ENCODE measurements at places on chromosomes 2 and 18.

- DNase-seq = no peak
Measured at GRCh38 chr2:28343184-28343942, 49.3 kb upstream of the FOSL2 start.

DNA sequence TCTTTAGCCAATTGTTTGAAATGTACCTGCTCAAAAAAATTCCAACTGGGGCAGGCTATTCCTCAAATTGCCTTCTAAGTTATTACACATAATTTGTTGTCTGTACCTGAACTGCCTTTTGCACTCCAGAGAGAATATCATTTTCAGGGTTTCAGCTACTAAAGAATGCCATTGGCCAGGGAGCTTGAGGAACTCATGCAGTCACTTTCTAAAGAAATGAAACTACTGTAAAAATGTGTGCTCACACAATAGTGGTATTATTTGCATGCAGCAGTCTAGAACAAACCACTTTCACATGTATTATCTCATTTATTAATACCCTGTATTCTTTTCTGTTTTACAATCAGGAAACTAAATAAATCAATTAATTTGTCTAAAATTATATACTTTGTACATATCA lies 152.2 kb downstream of the PID1 start:
- no peak for DNase-seq

DNA sequence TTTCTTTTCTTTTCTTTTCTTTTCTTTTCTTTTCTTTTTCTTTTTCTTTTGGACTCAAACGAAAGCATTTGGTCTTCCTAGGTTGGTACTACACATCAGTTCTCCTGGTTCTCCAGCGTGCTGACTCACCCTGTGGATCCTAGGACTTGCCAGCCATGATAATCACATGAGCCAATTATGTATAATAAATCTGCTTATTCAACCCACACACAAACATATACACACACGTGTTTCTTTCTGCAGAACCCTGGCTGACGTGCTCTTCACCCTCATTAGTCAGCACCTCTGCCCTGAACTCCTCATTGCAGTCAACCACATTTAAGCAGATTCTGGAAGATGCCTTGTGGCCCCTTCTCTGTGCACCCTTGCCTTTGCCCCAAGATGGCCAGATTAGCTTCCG lies 162.4 kb upstream of the MYT1L start:
- DNase-seq = no peak

DNA sequence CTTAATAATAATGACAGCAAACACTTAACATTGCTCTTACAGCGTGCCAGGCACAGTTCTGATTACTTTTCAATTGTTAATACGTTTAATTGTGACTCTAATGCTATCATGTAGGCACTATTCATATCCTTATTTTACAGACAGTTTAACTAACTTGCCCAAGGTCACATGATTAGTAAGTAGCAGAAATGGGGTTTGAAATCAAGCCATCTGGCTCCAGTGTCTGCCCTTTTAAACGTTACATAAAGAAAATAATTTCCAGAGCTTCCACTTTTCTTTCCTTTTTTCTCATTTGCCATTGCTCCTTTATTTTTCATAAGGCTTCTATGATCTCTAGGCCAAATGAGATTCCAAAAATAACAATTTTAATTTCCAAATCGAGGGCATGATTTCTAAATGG lies 50.6 kb upstream of the IKZF2 start:
- DNase-seq = no peak

GRCh38 chr2:189014449-189015138 lies 40.4 kb downstream of the COL3A1 start:
- no peak for DNase-seq

- DNase-seq = no peak
Measured at GRCh38 chr2:32714521-32714920, 86.7 kb downstream of the TTC27 start.

DNA sequence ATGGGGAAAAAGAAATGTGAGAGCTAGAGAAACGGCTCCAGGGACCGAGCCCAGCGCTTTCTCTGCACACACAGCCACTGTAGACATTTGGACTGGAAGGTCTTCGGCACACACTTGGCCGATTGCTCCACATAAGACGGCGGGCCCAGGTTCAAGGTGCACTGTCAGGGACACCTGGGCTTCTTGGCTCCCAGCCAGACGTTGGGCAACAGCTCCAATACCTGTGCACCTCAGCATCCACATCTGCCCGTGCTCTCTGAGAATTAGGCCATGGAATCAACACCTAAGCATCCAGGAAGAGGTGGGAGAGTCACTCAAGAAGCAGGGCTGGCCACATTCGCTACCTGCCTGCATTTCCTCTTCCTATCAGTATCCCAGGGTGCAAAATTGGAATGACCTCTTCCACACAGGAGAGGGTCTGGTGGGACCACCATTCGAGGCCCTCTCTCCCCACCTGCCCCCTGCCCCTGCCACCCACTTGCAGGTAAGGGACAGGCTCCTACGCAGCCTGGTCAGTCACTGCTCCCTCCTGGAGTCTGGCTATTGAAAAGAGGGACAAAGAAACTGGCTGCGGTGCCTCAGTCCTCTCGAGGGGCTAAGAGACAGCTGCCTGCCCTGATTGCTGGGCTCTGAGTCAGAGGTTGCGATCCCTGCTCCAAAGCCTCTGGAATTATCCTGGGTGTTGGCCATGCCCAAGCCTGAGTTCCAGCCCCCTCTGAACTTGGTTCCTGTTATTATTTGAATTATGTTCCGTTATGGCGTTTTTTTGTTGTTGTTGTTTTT lies 40.1 kb upstream of the TAF1B start:
- peak; percentile 49 for DNase-seq

DNA sequence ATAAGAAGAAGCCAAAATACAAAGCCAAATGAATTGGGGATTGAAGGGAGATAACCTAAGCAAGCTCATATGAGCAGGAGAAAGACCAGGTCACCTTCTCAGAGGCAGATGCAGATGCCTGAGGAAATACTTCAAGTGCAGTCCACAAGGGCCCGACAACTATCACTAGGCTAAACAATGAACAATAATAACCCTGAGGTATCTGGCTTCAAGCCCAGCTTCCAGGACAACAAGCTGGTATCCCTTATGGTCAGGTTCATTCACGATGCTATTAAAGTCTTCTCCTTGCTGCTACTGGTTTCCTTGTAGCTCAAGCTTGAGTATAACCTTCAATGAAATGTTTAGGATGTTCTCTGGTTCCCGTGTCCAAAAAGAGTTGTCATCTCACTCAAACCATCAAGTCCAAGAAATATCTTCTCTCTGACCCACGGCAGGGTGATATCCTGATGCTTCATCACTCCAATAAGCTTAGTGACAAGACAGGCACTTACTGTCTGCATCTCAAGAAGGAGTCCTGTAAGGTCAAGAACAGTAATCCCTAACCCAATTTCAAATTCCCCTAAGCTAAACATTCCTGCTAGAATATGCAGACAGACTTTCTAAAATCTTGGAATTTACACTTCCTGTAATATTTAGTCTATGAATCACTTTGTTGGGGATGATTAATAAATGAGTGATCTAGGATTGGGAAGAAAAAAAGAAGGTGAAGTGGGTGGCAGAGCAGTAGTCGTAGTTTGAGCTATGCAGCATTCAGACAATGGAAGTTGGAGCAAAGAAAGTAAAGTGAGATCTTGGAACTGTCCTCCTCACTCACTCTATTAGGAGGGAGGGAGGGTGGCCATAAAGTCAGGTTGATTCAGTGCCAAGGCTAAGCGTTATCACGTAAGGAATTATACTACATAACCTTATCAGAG lies 33.1 kb downstream of the CHN1 start:
- DNase-seq = no peak

DNA sequence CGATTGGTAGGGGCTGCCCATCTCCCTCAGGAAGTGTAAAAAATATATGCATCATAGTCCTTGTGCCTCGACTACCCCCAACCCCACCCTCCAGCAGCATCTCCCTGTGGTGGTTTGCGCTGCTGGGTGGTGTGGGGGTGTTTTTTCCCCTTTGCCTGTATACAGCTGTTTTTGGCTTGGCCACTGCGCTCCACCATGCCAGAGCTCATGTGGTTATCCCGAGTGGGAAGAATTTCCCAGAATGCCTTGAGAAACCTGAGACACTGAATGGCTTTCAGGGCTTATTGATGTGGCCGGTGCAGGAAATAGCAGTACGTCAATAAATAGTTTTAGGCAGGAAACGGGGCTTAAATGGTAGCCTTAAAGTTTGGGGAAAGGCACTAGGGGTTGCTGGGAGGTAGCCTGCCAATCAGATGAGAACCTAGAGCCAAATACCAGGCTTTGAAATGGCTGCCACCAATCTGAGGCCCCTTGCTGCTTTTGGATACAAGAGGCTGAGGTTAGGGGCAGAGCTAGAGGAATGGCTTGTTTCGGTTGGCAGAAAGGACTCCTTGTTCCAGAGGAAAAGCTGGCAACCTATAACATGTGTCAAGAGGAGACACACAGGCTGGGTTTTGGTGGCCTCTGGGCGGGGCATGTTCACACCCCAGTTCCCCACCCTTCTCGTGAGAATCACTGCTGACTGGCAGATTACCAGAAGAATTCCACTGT lies 144.1 kb downstream of the SMAD7 start:
- no peak for DNase-seq

- no peak for DNase-seq
Measured at GRCh38 chr2:233056961-233057605, 3.1 kb upstream of the INPP5D start.

- DNase-seq = no peak
Measured at GRCh38 chr2:74221604-74222299, 23.3 kb downstream of the MTHFD2 start.

DNA sequence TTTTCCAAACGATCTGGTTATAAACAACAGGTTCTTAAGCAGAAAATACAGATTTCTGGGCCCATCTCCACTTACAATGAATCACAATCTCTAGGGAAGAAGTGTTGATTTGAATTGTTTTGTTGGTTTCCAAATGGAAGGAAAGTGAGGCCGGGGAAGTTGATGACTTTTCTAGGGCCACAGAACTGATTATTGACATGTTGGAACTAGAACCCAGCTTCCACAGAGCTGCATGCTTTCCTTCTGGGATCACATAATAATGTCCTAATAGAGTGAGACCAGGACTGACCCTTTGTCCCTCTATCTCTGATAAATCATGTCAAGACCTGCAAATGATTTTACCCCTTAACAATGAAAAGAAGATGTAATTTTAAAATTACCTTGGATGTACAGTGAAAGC lies 332.2 kb downstream of the OSR1 start:
- no peak for DNase-seq

- DNase-seq = no peak
Measured at GRCh38 chr2:136361521-136361920, 243.6 kb upstream of the CXCR4 start.

- DNase-seq = peak; percentile 77
Measured at GRCh38 chr2:51103205-51103604, 71.3 kb upstream of the NRXN1 start.

- DNase-seq = no peak
Measured at GRCh38 chr2:78568782-78569373, 456.6 kb upstream of the REG3G start.

GRCh38 chr18:148841-149240 lies 9.5 kb upstream of the USP14 start:
- DNase-seq = no peak

DNA sequence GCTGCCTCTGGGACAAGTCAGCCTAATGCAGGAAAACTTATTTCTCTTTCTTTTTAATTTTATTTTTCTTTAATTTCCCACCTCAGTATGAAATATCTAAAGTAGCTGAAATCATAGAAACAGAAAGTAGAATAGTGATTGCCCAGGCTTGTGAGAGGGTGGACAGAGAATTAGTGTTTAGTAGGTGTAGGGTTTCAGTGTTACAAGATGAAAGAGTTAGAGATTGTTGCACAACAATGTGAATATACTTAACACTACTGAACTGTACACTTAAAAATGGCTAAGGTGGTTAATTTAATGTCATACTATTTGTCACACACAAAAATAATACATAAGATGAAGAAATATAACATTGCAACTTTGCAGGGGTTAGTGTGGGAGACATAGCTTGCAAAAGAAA lies 80.8 kb downstream of the NAT8 start:
- no peak for DNase-seq

DNA sequence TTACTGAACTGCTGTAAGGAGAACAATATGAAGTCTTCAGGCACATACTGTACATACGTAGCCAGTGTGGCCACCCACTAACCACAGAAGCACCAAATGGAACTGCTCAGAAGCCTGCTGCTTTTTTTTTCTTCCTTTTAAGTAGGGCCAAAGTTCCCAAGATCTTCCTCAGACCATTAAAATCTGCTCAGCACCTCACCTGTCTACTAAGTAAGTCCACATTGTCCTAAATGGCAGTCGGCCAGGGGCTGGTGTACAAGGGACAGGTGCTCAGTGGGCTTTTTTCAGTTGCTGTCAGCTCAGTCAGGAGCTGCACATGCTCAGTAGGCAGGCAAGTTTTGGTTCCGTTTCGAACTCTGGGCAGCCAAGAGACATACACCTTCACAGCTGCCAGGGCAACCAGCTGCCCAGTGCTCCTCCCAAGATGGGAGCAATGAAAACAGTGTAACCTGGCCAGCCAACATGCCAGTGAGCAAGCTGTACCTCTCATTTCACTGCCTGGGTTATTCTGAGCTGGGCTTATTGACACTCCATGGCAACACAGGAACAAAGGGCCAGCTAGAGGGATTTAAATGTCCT lies 86.1 kb downstream of the ACVR1 start:
- DNase-seq = peak; percentile 58

DNA sequence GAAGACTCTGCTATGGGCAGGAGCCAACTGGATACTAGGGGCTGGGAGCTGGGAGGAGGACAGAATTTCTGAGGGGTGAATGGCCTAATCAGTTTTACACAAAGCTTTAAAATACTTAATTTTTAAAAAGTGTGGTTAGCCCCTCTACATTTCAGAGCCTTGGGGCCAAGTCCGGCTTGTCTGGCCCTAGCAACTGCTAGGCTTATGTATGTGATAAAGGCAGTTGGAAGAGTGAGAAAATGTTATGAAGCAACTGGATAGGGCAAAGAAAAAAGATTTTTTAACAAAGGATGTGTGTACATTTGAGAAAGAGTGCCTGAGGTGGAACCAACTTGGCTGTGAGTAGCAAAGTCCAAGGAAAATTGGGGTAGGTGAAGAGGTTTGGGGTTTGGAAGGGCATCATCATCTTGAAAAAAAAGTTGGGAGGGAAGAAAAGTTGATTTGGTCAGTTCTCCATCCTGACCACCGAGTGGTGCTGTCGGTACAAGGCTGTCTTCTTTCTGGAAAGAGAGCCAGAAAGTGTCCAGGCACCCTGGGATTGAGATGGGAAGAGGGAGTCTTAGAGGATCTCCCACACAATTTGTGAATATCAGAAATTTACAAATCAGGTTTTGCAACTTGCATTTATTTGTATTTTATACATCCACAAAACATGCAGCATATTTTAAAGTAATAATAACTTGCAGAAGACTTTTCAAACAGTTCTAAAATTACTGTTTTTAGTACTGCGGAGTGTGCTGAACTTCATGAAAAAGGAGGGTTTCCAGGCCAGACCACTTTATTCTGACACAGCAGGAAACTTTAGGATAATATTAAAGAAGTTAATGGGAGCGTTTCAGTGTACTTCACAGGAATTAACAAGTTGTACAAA lies 10.5 kb upstream of the CDK15 start:
- peak; percentile 78 for DNase-seq

DNA sequence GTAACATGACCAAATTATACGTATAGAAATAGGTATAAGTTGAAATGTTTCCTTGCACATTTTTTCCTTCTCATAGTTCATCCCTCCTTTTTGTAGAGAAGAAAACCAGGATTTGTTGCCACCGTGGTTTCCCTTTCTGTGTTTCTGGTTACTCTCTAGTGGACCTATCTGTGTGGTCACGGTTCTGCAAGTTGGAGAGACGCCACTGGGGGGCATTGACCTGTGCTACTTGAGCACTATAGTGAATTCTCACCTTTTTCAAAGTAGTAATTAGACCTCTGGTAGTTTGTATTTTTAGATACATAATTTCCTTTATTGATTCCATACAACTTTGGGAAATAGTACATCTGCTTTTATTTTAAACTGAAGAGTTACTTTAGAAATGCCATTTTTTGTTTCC lies 444.8 kb downstream of the PTPRM start:
- DNase-seq = peak; percentile 17

Data from neural progenitor cell (in vitro differentiated cells).